Type B pancreatic cell (in vitro differentiated cells): ENCODE measurements at places on chromosomes 13 and 19. TPM values are rescaled to one million over a fixed set of nuclear protein-coding genes. Genes with fewer than 3 reads are reported as not detected.

Gene PTBP1
- 416 and 496 TPM in 2 replicates for total RNA-seq

Gene ZNF613
- total RNA-seq = 8.9 and 9.3 TPM in 2 replicates

GRCh38 chr13:24741016-24741662 is 22.8 kb upstream of the RNF17 start:
- no peak overlapping the region for H3K4me3 ChIP-seq
- no peaks in the 10 kb centered on the region for H3K36me3 ChIP-seq
- H3K27ac ChIP-seq = no peak overlapping the region
- peaks cover 5% of the 10 kb centered on the region for H3K4me1 ChIP-seq

- DNase-seq = no peak
- H3K36me3 ChIP-seq = no peaks in the 10 kb centered on the region
- H3K4me1 ChIP-seq = no peaks in the 10 kb centered on the region
- H3K4me3 ChIP-seq = no peak overlapping the region
- peaks cover 5% of the 10 kb centered on the region for H3K27me3 ChIP-seq
- no peak overlapping the region for H3K27ac ChIP-seq
Observed at GRCh38 chr19:29502581-29502850, 23.3 kb upstream of the VSTM2B start.

GRCh38 chr13:67620665-67621064 is 390.5 kb upstream of the PCDH9 start:
- no peaks in the 10 kb centered on the region for H3K4me1 ChIP-seq
- no peak overlapping the region for H3K4me3 ChIP-seq
- no peak for DNase-seq

Gene PDCD2L
- total RNA-seq = 10.1 and 13.3 TPM in 2 replicates

- H3K4me3 ChIP-seq = no peak overlapping the region
- no peaks in the 10 kb centered on the region for H3K27me3 ChIP-seq
- H3K4me1 ChIP-seq = peaks cover 16% of the 10 kb centered on the region
Observed at GRCh38 chr13:32905864-32906180, 110.4 kb upstream of the KL start.

DNA sequence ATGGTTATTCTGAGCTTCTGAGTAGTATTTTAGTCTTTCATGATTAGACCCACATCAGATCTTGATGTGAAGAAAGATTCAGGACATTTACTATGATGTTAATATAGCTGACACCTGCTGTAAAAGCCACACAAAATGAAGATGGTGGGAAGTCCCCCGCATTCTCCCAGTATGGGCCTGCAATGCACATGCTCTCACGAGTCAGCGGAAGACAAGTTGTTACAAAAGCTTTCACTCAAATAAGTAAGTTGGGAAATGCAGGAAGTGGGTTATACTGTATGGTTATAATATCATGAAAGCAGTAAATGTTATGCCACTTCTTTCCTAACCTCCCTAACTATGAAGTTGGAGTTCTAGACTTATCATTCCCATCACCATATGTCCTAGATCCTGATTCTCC is 171.9 kb downstream of the KLF5 start:
- no peak overlapping the region for H3K4me3 ChIP-seq
- no peaks in the 10 kb centered on the region for H3K36me3 ChIP-seq
- no peak overlapping the region for H3K27ac ChIP-seq
- DNase-seq = no peak
- no peaks in the 10 kb centered on the region for H3K4me1 ChIP-seq

DNA sequence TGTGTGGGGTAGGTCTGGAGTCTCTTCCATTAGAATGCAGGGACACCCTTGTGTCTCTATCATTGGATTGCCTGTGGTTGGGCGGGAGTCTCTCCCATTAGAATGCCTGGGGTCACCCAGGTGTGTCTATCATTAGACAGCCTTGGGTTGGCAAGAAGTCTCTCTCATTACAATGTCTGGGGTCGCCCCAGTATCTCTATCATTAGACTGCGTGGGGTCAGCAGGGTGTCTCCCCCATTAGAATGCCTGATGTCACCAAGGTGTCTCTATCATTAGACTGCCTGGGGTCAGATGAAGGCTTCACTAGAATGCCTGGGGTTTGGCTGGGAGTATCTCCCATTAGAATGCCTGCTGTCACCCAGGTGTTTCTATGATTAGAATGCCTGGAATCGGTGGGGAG is 1539.0 kb downstream of the UQCRFS1 start:
- H3K36me3 ChIP-seq = no peaks in the 10 kb centered on the region
- H3K4me1 ChIP-seq = no peaks in the 10 kb centered on the region
- no peaks in the 10 kb centered on the region for H3K27me3 ChIP-seq

DNA sequence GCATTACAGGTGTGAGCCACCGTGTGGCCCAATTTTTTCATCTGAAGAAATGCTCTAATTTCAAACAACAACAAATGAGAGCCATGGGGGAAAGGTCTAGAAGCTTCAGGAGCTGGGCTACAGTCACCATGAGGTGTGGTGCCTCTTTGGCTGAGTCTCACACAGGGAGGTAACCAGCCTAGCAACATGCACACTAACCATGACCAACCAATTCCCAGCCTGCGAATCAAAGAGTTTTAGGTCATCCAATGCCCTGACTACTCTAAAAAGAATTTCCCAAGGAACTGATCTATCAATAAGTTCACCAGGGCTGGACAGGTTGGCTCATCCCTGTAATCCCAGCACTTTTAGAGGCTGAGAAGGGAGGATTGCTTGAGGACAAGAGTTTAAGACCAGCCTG is 29.9 kb downstream of the PBX4 start:
- H3K4me3 ChIP-seq = no peak overlapping the region
- H3K36me3 ChIP-seq = no peaks in the 10 kb centered on the region
- no peak overlapping the region for H3K27ac ChIP-seq
- peaks cover 6% of the 10 kb centered on the region for H3K4me1 ChIP-seq
- H3K27me3 ChIP-seq = no peaks in the 10 kb centered on the region

DNA sequence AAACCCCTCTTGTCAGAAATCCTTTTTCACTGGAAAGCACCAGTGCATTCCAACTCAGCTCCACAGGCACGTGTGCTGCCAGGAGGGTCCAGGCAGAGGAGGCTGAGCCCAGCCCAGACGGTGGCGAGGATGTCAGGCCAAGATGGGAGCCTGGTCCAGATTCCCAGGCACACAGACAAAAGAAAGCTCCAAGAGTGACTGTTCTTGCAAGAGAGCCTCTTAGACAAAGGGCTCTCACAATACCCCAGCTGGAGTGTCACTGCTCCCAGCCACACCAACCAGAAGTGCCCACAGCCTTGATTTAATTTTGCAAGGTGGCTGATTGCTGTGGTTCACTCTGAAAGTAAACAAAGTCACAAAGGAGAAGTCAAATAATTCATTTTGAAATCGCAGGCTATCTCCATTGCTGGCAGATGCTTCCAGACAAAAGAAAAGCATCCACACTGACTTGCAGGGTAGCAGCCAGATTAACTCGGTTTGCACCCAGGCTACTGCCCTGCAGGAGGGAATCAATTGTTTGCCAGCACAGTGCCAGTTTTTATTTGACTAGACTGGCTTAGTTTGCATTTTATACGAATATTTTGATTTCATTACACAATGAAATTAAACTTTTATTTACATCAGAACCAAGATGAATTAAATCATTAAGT is 95.1 kb downstream of the RAB20 start:
- H3K36me3 ChIP-seq = peaks cover 20% of the 10 kb centered on the region
- DNase-seq = no peak
- no peaks in the 10 kb centered on the region for H3K4me1 ChIP-seq
- no peak overlapping the region for H3K4me3 ChIP-seq
- no peaks in the 10 kb centered on the region for H3K27me3 ChIP-seq
- no peak overlapping the region for H3K27ac ChIP-seq

Gene NFKBIB
- total RNA-seq = 13.7 and 21.1 TPM in 2 replicates

DNA sequence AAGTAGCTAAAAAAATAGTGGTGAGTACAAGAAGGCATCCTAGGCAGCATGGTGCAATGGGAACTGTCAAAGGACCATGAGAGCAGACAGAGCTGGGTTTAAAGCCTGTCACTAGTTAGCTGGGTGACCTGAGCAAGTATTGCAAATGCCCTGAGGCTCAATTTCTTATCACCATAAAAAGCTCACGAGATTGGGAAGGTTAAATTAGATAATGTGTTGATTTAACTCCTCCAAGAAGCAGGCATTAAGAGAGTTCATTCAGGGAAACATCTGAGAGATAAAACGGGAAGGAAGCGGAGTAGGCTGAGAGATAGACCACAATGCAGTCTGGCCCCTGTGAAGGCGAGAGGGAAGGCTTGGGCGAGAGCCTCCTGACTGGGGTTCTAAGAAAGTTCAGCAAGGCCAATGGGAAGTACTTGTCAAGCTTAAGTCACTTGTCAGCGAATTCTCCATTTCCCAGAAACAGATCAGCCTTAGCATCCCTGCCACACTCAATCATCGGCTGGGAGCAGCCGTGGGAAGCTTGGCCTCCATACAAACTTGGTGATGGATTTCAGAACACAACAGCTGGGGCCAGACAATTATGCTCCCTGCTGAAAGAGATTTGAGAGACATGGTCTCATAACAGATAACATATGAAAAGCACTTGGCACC is 105.5 kb downstream of the POU4F1 start:
- peaks cover 4% of the 10 kb centered on the region for H3K4me1 ChIP-seq
- no peak for DNase-seq
- H3K27ac ChIP-seq = no peak overlapping the region
- no peaks in the 10 kb centered on the region for H3K36me3 ChIP-seq
- H3K27me3 ChIP-seq = peaks cover 3% of the 10 kb centered on the region
- no peak overlapping the region for H3K4me3 ChIP-seq

Gene ZNF283
- total RNA-seq = 13.1 and 18.2 TPM in 2 replicates

Gene NXNL1
- not detected in 2 replicates for total RNA-seq

DNA sequence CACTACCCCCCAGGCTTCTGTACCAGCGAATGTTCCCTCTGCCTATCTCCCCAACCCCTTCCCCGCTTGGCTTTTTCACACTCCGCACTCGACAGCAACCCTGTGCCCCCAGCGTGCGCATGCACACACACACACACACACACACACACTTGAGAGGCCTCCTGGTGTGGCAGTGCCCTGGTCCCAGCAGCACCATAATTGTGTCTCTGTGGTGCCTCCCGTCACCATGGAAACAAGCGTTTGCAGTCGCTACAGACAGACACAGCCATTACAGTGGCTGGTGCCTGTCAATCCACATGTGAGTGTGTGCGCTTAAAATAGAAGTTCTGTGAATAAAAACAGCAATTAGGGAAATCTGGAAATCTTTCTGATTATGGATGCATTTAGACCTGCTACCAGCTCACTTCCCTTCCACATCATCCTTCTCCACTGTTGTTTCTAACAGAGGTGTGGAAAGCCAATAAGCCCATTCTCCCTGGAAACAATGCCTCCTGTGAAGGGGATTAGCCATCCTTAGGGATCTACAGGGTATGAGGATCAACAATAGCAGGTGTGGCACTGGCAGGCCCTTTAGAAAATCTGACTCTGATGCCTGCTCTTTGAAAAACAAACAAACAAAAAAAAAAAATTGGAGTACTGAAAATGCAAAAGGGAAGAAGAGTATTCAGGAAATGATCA is 146.3 kb downstream of the DCLK1 start:
- H3K4me3 ChIP-seq = peak overlapping the region; percentile 24
- peaks cover 8% of the 10 kb centered on the region for H3K27me3 ChIP-seq
- no peak overlapping the region for H3K27ac ChIP-seq
- peaks cover 17% of the 10 kb centered on the region for H3K4me1 ChIP-seq
- DNase-seq = no peak

- H3K4me3 ChIP-seq = no peak overlapping the region
- H3K27me3 ChIP-seq = no peaks in the 10 kb centered on the region
- H3K4me1 ChIP-seq = peaks cover 39% of the 10 kb centered on the region
- H3K36me3 ChIP-seq = peaks cover 5% of the 10 kb centered on the region
- DNase-seq = no peak
Observed at GRCh38 chr13:21015284-21015683, 46.1 kb downstream of the LATS2 start.

- peaks cover 4% of the 10 kb centered on the region for H3K36me3 ChIP-seq
- H3K27ac ChIP-seq = no peak overlapping the region
- no peak overlapping the region for H3K4me3 ChIP-seq
- no peaks in the 10 kb centered on the region for H3K27me3 ChIP-seq
- H3K4me1 ChIP-seq = peaks cover 7% of the 10 kb centered on the region
Observed at GRCh38 chr19:19514215-19514657, 1.1 kb downstream of the TSSK6 start.

GRCh38 chr19:58466760-58467589 is at the start of gene ZNF324:
Gene ZNF324, plus strand, starts transcription at chr19:58467080. Its CDS starts 2,106 bp downstream, at chr19:58469186.
- peak within 1 kb of the TSS; percentile 87 for H3K4me3 ChIP-seq
- peak; percentile 98 for DNase-seq
- no peaks in the 10 kb centered on the region for H3K27me3 ChIP-seq
- H3K36me3 ChIP-seq = no peaks in the 10 kb centered on the region
- peak within 1 kb of the TSS; percentile 74 for H3K27ac ChIP-seq

DNA sequence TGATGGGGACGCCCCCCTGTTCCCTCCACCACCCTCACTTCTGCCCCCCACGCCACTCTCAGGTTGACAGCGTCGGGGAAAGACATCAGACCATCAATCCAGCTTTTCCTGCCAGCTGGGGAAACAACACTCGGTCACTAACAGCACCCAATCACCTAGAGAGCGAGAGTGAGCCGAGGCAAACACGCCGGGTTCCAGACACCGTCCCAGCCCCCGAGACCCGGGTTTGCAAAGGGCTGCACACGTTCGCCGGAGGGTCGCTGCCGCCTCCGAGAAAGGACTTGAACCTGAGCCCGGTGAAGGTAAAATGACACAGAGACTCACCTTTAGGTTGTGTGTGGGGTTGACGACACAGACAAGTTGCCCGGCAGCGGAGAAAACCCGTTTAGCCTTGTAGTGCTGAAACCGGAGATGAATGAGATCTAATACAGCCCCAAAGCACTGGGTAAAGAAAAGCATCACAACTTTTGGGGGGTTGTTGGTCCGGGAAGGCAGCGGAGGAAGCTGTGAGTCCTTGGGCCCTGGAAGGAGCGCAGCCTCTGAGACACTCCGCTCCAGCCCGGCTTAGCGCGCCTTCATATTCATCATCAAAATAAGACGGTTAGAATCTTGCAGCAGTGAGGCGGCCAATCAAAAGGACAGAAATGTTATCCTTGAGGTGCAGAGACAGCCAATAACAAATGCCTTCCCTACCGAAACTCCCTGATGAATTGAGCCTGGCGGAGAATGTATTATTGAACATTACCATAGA is at the start of gene SIAH3:
TSS of gene SIAH3 (minus strand) at position 583 of the 751 bp plus-strand sequence. CDS start at position 459, 124 bp downstream.
- H3K27me3 ChIP-seq = peaks cover 70% of the 10 kb centered on the region
- H3K4me1 ChIP-seq = peaks cover 23% of the 10 kb centered on the region
- H3K36me3 ChIP-seq = no peaks in the 10 kb centered on the region
- DNase-seq = no peak

- no peak for DNase-seq
- H3K27me3 ChIP-seq = peaks cover 55% of the 10 kb centered on the region
- H3K36me3 ChIP-seq = no peaks in the 10 kb centered on the region
- H3K4me1 ChIP-seq = no peaks in the 10 kb centered on the region
- H3K4me3 ChIP-seq = no peak overlapping the region
Observed at GRCh38 chr13:27942972-27943371, 23.2 kb downstream of the PDX1 start.

GRCh38 chr13:83215627-83216026 is 666.6 kb downstream of the SLITRK1 start:
- H3K27ac ChIP-seq = no peak overlapping the region
- H3K36me3 ChIP-seq = no peaks in the 10 kb centered on the region
- no peak overlapping the region for H3K4me3 ChIP-seq
- H3K4me1 ChIP-seq = no peaks in the 10 kb centered on the region

GRCh38 chr13:58080806-58081205 is 449.3 kb downstream of the PCDH17 start:
- no peak for DNase-seq
- no peaks in the 10 kb centered on the region for H3K4me1 ChIP-seq
- no peaks in the 10 kb centered on the region for H3K36me3 ChIP-seq
- no peaks in the 10 kb centered on the region for H3K27me3 ChIP-seq
- H3K4me3 ChIP-seq = no peak overlapping the region

Gene MYBPC2
- total RNA-seq = 0.12 TPM in 1 of 2 replicates, not detected in the other
